ENCODE measurements at places on chromosomes 5 and 9.

- DNase-seq = no peak
These were observed 118.0 kb downstream of the VAV2 start for GRCh38 chr9:133874060-133874657.

GRCh38 chr5:68192679-68193060 lies 22.9 kb upstream of the PIK3R1 start:
- DNase-seq = no peak

- DNase-seq = no peak
These were observed 8.0 kb downstream of the NDUFS4 start for GRCh38 chr5:53568401-53568800.

- DNase-seq = no peak
These were observed 66.0 kb upstream of the KLF9 start for GRCh38 chr9:70480405-70480980.

DNA sequence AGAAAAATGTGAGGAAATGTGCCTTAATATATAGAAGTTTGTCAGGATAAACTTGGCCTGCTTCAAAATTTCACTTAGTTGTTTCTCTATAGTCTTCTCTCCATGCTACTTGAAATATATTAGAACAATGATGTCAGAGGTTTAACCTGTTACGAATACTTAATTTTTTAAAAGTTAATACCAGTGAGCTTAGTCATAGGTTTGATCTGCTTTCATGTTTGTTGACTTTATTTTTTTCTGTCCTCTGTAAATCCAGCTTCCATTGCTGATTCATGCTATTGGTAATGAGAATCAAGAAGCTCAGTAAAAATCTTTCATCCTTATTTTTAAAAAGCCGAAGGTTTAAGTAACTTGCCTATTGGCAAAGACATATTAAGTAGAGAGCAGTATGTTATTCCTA lies 27.9 kb downstream of the BDP1 start:
- no peak for DNase-seq

- DNase-seq = no peak
These were observed 24.4 kb upstream of the RASA1 start for GRCh38 chr5:87243161-87243844.

- DNase-seq = no peak
These were observed 42.9 kb downstream of the ADGRV1 start for GRCh38 chr5:90601468-90601867.

GRCh38 chr5:154761046-154761736 lies 6.0 kb downstream of the LARP1 start:
- DNase-seq = no peak

DNA sequence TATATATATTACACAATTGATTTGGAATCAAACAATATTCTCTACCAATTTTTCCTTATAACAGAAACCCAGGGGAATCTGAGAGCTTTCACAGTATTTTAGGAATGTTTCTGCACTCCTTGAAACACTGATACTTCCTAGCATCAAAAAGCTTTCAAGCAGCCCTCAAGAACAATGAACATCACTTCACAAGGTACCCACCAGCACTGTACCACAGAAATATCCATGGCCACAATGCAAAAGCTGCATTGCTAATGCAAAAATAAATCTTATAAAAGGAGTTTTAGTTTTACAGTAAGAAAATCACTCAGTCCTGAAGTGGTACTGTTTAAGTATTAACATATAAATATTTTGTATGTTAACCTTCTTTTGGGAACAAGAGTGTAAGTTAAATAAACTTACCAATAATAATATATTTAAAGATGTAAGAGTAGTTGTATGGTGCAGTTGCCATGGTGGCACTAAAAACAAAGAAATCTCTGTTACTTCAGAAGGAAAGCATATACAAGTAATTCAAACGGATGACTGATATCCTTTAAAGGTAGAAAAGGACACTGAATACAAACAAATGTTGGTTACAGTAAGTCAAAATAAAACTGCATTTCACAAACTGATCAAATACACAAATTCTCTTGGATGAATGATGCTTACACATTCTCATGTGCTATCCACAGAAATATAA lies 8.6 kb downstream of the RAB14 start:
- DNase-seq = no peak

DNA sequence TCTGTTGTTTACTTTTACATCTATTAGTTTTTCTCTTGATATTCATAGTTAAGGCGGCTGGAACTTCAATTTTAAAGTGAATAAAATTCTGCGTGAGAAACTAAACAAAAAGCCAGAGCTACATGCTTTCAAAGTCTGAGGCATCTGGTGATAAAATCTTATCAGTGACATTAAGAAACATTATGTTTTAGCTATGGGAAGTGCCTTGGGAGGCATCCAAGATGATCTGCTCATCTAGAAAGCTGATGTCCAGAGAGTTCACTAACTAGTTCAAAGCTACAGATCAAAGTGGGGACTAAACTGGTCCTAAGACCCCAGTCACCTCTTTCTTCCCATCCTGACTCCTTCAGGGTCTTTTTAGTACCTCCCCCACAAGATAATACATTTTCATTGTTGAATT lies 37.2 kb downstream of the MRPS27 start:
- no peak for DNase-seq

GRCh38 chr5:180494510-180495181 lies 467 bp downstream of the CNOT6 start:
- peak; percentile 27 for DNase-seq

DNA sequence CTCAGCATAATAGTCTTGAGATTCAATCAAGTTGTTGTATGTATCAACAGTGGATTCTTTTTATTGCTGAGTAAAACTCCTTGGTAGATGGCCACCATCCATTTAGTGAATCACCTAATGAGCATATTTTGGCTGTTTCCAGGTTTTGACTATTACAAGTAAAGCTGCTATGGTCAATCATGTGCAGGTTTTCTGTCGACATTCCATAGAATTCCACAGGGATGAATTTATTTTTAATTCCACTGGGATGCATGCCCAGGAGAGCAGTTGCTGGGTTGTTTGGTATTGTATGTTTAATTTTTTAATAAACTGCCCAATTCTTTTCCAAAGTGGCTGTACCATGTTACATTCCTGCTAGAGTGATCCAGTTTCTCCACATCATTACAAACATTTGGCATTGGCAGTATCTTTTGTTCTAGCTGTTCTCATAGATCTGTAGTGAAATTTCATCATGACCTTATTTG lies 10.5 kb upstream of the S1PR3 start:
- DNase-seq = no peak

- DNase-seq = no peak
These were observed 132.1 kb downstream of the GLIS3 start for GRCh38 chr9:4167728-4168127.

DNA sequence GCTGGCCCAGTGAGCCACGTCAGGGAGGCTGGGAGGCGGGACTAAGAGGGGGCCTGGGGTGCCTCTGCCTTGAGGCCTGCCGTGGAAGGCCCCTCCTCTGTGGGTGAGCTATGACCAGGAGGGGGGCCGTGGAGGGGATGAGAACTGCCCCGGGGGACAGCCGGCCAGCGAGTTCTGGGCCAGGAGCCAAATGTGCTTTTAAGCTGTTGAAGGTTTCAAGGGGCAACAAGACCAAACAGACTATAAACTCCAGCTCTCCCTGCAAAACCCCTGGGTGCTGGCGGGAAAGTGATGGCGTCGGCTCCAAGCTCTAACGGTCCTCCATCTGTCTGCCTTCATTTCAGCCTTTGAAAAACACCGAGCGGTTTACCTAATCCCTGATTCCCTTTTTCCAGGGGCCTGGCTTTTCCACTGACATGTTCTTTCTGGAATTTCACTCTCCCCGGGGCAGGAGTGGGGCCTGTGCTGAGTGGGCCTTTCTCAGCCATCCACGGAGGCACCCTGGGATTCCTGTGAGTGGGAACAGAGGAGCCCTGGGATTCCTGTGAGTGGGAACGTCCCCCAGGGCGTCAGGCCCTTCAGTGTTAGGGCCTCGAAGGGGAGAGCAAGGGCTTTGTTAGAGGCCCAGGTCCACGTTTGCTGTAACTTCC lies 65.6 kb downstream of the COL5A1 start:
- DNase-seq = no peak

GRCh38 chr5:6632324-6632887 lies 438 bp downstream of the NSUN2 start:
- DNase-seq = no peak

GRCh38 chr5:11955331-11955730 lies 51.1 kb upstream of the CTNND2 start:
- no peak for DNase-seq

GRCh38 chr5:174431504-174431903 lies 292.9 kb upstream of the MSX2 start:
- no peak for DNase-seq

- no peak for DNase-seq
These were observed 356.8 kb upstream of the KIF2A start for GRCh38 chr5:61949054-61949678.

GRCh38 chr9:97366889-97367288 lies 45.0 kb upstream of the TDRD7 start:
- DNase-seq = no peak

- no peak for DNase-seq
These were observed 10.9 kb downstream of the NME5 start for GRCh38 chr5:138128334-138128733.

DNA sequence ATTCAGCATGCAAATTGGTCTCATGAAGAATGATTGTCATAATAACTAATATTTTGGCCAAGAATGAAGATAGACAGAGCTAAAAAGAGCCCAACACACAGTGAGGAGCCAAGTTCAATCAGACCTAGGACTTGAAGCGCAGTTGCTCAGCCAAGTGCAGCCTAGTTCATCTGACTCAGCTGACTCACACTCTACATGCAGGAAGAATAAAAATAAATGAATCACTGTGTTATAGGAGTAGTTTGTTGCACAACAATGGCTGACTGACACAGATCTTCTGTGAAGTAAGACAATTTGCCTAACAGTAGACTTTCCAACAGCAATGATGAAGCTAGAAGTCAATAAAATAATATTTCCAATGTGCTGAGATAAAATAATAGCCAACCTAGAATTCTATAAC lies 261.5 kb downstream of the CEMIP2 start:
- DNase-seq = no peak

- DNase-seq = no peak
These were observed 179.8 kb upstream of the ARRDC3 start for GRCh38 chr5:91562922-91563321.

- DNase-seq = no peak
These were observed 15.0 kb upstream of the TEX48 start for GRCh38 chr9:114696814-114697544.

- no peak for DNase-seq
These were observed 110.0 kb downstream of the SLC28A3 start for GRCh38 chr9:84230355-84231145.

- peak; percentile 70 for DNase-seq
These were observed 58.4 kb upstream of the PHF24 start for GRCh38 chr9:34899535-34900158.

GRCh38 chr5:139177809-139178588 lies 20.2 kb downstream of the SIL1 start:
- DNase-seq = no peak

DNA sequence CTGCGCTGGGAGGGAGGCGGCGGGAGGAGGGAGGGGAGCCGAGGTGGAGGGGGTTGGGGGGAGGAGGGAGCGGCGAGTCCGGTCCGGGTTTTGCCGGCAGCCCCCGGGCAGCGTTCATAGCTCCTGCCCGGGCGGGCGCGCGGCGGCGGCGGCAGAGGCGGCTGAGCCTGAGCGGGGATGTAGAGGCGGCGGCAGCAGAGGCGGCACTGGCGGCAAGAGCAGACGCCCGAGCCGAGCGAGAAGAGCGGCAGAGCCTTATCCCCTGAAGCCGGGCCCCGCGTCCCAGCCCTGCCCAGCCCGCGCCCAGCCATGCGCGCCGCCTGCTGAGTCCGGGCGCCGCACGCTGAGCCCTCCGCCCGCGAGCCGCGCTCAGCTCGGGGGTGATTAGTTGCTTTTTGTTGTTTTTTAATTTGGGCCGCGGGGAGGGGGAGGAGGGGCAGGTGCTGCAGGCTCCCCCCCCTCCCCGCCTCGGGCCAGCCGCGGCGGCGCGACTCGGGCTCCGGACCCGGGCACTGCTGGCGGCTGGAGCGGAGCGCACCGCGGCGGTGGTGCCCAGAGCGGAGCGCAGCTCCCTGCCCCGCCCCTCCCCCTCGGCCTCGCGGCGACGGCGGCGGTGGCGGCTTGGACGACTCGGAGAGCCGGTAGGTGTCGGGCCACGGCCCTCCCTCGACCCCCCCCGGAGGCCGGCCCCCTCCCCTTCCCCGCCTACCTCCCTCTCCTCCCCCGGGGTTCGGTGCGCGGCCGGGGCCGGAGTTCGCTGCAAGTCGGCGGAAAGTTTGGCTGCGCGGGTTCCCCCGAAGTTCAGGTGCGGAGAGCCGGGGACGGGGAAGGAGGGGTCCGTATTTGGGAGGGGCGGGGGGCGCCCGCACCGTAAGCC lies at the start of gene CXXC5:
Gene CXXC5, plus strand, starts transcription at position 145 of the 877 bp plus-strand sequence. CDS start 32,175 bp downstream, outside the sequence.
- DNase-seq = no peak

DNA sequence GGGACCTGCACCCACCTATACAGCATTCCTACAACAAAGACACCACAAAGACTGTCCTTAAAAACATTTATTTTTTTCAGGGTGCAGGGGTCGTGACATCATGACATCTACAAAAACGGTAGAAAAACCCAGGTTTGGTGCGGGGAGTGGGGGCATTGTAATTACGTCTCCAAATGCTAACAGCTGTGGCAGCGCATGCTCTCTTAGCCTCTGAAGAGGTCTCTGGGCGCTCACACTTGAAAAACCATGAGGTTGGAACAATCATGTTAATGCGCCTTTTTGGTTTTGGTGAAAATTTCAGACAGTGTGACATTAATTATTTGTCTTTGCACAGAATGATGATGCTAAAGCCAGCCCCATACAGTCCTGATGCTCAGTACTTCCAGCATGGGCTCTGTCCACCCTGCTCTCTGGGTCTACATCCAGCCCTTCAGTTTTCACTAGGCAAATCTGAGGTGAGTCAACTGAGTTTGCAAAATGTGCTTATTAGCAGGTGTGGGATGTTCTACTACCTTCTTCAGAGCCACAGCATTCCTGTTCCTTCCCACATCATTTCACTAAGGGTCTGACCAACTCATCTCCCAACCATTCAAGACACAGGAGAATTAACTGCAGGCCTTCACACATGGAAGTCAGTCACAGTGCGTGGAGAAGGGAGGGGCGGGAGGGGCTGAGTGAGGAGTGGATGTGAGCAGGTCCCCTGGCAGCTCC lies 14.1 kb downstream of the ALDH1B1 start:
- no peak for DNase-seq

DNA sequence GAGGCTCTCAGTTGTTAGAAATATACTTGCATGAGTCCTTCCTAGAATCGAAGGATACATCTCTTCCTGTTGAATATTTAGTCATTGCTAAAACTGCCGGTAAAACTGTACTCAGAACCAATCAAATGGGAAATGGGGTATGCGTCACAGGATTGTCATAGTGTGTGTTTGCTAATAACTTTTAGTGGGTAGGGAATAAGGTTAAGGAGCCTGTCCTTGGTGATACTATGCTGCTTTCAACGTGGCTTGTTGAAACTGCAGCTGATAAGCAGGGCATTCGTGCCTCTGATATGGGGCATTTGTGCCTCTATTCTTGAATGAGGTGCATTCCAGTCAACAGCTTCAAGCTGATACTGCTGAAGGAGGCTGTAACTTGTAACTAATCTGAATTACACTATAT lies 26.6 kb downstream of the HABP4 start:
- DNase-seq = no peak
